Left colon (tissue), 2 donors: ENCODE measurements at places on chromosomes 7 and 10. TPM values are rescaled to one million over a fixed set of nuclear protein-coding genes. Genes with fewer than 3 reads are reported as not detected.
A peak's percentile ranks its signal among the peaks of the same experiment; 100 is the strongest.

Gene ZNF365
- not detected for total RNA-seq

Gene VWC2
- total RNA-seq: 0.09 TPM

Gene SPDYE16
- 0.12 TPM for total RNA-seq

Gene FAM25G
- total RNA-seq: 2.7 TPM

GRCh38 chr10:58217612-58218011, 50.1 kb downstream of the IPMK start:
- DNase-seq: no peak

DNA sequence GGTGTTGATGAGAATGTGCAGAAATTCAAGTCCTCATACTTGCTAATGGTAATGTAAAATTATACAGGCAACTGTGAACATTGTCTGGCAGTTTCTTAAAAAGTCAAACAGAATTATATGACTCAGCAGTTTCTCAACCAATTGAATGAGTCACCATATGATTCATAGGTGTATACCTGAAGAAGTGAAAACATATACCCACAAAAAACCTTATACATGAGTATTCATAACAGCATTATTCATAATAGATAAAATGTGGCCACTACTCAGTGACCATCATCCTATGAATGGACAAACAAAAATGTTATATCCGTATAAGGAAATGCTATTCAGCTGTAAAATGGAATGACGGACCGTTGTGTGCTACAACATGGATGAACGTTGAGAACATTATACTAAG, 253.5 kb downstream of the MALRD1 start:
- no peak for DNase-seq

DNA sequence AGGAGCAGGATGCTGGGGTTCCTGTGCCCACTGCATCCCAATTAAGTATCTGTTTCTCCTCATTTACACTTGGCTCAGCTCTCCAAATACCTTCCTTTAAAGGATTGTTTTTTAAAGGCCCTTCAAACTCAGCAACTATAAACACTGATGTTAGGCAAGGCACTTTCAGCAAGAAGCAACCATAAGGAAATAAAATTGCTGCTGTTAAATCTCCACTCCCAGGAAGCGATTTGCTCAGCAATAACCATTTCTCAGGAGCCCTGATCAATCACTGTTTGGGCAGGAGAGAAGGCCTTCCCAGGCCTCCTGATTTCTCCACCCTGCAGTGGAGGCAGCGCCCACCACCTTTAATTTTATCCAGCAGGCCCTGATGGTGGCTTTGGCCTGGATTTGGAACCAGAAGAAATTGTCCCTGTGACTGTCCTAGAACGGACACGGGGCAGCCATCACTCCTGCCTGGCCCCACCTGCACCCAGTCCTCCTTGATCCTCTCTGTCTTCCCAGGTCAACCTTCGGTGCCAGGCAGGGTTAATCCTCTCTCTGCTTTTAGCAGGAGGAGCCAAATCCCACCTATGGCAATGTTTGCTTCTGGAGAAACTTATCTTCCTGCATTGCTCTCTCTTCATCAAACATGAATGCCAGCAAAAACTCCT, 199.8 kb downstream of the PLXNA4 start:
- peak; percentile 21 for DNase-seq

DNA sequence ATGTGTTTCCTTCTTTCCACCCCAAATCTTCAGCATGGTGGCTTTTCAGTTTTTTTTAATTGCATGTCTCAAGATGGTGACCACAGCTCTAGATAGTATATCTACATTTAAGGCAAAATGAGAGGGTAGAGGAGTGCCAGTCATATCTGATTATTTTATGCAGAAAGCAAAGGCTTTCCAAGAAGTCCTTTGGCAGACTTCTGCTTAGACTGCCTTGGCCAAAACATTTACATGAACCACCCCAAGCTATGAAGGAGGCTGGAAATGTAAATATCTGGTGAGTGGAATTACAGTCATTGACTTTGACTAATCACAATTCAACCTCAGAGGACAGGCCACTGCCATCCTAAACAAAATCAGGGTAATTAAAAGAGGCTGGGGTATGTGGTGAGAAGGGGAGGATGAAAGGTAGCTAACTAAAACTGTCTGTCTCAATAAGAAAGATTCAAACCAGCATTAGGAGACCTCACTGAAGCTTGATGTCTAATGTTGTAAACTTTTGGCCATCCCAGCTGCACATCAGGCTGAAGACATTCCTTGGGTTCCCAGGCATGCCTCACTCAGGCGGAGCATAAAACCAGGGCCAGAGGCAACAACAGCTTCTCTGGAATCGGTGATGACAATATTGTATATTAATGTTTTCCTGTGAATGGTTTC, 53.4 kb downstream of the PPP1R3C start:
- DNase-seq: no peak

- DNase-seq: peak; percentile 31
These were observed 509.0 kb upstream of the PODXL start for GRCh38 chr7:132065193-132065988.

GRCh38 chr10:7179536-7179935, 231.3 kb downstream of the SFMBT2 start:
- no peak for DNase-seq

DNA sequence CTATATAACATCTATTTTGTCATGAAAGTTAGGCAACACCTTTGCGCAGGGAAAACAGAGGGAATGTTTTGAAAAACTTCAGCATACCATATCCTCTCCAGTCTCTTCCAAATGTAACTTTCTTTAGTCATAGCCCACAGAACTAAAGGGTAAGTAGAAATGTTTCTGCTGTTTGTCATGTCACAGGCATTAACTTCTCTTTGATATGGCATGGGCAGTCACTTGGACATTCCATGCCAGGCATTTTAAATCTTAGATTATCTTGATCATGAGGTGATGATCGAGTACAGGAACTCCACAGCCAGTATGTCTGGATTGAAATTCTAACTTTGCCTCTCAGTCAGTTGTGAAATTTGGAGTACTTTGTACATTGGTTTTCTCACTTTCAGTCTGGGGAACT, 27.5 kb upstream of the ETV1 start:
- DNase-seq: no peak

- no peak for DNase-seq
These were observed 268.0 kb downstream of the DNAJB6 start for GRCh38 chr7:157604661-157605381.

DNA sequence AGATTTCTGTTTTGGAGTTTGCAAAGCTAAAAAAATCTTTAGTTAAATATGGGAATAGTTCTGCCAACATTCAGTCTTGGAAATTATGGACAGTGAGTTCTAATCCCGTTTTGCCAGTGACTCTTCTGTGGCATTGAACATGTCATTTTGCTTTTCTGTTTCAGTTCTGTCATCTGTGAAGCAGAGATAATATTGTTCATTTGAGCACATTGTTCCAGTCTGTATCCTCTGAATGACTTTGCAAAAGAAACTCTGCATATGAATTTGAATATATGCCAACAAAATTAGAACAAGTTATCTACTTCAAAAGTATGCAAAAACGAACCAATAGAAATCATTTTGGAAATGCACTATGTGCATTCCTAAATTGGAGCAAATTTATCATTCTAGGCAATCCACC, 746.0 kb upstream of the POT1 start:
- DNase-seq: no peak

DNA sequence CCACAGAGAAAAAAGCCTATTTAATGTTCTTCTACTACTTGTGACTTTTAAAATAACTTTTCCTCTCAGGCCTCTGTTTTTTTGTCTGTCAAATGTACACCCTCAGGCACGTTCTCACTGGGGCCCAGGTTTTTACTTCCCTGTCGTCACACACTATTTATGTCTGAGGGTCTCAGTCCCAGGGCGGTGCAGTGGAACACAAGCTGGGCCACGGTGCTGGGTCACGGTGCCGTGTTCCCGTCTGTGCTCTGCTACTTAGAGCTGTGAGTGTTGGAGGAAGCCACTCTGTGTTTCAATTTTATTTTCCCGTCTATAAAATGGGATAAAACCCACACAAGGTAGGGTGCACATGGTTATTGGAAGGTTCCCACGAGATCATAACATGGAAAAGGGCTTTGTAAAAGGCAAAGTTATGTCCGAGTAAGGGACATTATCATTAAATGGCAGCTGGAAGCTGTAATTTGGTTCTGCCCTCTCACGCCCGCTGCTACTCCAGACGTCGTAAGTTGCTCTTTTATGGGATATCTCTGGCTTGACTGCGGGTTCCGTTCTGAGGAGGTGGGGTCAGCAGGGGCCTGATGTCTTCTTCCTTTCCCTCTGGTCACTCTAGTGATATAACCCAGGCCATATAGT, 25.2 kb downstream of the ZNF775 start:
- DNase-seq: peak; percentile 32

DNA sequence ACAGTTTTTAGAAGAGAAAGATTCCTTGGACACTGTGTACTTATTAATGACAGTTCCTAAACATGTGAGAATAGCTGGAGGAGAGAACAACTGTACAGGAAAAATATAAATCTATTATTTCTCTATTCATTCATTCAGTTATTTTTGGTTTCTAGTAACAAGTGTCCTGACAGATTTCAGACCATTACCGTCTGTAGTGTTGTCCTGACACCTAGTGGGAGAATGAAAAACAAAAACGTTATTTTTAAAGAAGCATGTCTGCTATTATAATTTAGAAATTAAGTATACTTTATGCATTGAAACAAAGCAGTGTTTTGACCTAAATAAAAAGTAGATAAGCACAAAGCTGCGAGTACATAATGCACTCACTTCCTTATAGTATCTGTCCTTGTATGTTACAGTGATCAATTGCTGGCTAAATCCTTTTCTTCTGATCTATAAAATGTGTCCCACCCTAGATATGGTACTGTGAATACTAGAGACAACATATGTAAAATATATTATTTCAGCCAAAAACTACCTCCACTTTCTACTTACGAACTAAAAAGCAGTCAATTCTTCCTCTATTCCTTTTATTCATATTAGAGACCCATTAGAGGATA, 575.6 kb downstream of the ARL4A start:
- DNase-seq: no peak

GRCh38 chr7:67809586-67809985, 813.0 kb downstream of the TYW1 start:
- DNase-seq: no peak

- no peak for DNase-seq
These were observed 80.0 kb upstream of the COL1A2 start for GRCh38 chr7:94314413-94315410.
